ENCODE measurements at places on chromosomes 2 and 18. TPM values are rescaled to one million over a fixed set of nuclear protein-coding genes. Genes with fewer than 3 reads are reported as not detected.
A peak's percentile ranks its signal among the peaks of the same experiment; 100 is the strongest.

DNA sequence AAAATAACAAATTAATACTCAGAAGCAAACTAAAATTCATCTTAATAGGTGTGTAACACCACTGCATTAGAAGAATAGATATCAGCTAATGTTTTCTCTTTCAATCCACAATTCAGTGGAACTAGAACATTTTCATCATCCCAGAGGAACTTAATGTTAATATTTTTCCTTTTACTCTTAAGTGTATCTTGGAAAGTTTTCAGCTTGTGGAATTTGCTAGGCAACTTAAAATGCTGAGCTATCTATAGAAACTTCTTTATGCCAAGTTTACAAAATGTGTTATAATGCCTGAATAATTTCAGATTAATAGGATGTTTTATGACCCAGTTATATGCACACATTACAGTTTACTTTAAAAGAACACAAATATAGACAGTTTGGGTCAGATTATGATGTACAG is 86.6 kb upstream of the FAM237A start:
- no peak for DNase-seq

GRCh38 chr2:102297891-102298290 is 13.5 kb upstream of the IL1RL1 start:
- DNase-seq, result no peak

DNA sequence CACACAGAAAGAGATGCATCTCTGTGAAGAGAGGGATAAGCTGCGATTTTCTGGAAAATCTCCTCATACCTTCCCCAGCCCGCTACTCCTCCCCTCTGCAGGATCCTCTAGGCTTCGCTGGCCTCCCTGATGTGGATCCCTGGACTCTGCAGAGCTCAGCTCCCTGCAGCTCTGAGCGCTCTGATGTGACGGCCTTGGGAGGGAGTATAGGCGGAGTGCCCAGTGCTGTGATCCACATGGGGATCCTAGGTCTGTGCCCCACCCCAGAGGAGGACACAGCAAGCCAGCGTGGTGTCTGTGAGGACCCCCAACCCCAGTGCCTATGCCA is 111.0 kb downstream of the GYPC start:
- DNase-seq, result peak; percentile 37

DNA sequence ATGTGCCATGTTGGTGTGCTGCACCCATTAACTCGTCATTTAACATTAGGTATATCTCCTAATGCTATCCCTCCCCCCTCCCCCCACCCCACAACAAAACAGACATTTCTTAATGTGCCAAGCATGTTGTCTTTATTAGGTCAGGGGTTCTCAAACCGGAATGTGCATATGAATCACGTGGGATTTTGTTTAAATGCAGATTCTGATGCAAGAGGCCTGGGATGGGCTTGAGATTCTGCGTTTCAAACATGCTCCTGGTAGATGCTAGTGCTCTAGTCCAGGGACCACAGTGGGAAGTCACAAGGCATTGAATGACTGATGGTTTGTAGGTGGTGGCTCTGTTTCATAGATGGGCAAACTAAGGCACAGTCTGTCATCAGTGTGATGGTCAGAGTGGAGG is 184.7 kb downstream of the SMAD7 start:
- DNase-seq, result no peak

GRCh38 chr18:9994026-9994570 is 80.3 kb downstream of the VAPA start:
- no peak for DNase-seq

- peak; percentile 78 for DNase-seq
These were observed 7.0 kb upstream of the HS6ST1 start for GRCh38 chr2:128325611-128326181.

- no peak for DNase-seq
These were observed 121.2 kb downstream of the OSBPL6 start for GRCh38 chr2:178315488-178315948.

DNA sequence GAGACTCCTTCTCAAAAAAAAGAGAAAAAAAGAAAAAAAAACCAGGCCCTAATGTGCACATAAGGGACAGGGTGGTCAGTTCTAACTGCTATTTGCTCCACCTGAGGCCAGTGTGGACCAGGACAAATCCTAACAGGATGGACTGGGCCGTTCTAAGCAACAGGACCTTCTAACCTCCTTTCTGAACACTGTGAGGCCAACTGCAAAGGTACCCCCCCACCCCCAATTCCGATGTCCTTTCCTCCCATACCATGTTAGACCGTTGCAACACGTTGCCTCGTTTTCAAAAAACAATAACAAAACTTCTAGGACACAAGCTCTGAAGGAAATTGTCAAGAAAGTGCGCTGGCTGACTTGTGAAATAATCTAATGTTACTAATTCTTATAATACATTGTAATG is 1.2 kb downstream of the THAP4 start:
- no peak for DNase-seq

- no peak for DNase-seq
These were observed 103.3 kb upstream of the VRK2 start for GRCh38 chr2:57943315-57943714.

GRCh38 chr18:34543356-34543755 is 166.7 kb upstream of the DTNA start:
- no peak for DNase-seq

DNA sequence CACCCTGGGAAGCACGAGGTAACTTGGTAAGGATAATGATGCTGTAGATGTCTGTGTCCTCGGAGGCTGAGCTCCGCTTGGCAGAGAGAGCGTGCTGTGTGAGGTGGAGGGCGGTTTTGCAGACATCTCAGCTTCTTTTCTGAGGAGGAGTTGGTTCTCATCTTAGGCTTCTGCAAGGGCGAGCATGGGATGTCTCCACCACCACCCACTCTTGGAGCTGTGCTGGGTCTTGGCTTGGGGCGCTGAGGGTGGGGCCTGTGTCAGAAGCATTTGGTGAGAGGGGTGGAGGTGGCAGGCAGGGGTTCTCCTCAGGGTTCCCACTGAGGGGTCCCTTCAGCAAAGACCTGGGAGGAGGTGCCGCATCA is 9.2 kb downstream of the OXER1 start:
- peak; percentile 76 for DNase-seq

GRCh38 chr2:174183076-174183475 is 65.3 kb downstream of the OLA1 start:
- DNase-seq, result no peak

GRCh38 chr2:122384768-122385333 is 629.4 kb downstream of the TSN start:
- DNase-seq, result no peak

SIGLEC15 gene
- 0.46 TPM for total RNA-seq

CNGA3 gene
- total RNA-seq, result 0.19 TPM

HOXD13 gene
- total RNA-seq, result not detected

SETBP1 gene
- total RNA-seq, result 76.9 TPM

KLHL29 gene
- 10.6 TPM for total RNA-seq

C2orf92 gene
- 7.1 TPM for total RNA-seq

NPAS2 gene
- 30.1 TPM for total RNA-seq

KHK gene
- total RNA-seq, result 7.8 TPM
